ENCODE measurements at places on chromosomes 7 and 10.

GRCh38 chr7:14115701-14116100 lies 126.2 kb upstream of the ETV1 start:
- DNase-seq, result no peak

DNA sequence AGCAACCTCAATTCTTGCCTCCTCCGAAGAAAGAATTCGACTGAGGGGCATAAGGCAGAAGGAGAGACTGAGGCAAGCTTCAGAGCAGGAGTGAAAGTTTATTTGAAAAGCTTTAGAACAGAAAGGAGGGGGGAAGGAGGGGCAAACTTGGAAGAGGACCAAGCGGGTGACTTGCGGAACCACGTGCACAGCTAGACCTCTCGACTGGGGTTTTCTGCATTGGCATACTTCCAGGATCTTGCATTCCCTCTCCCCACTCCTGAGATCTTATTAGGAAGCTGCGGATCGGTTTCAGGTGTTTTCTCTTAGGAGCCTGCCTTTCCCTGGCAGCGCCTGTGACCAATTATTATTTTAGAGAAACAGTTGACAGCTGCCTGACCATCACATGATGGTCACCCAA lies 20.3 kb upstream of the CPXM2 start:
- DNase-seq, result no peak

DNA sequence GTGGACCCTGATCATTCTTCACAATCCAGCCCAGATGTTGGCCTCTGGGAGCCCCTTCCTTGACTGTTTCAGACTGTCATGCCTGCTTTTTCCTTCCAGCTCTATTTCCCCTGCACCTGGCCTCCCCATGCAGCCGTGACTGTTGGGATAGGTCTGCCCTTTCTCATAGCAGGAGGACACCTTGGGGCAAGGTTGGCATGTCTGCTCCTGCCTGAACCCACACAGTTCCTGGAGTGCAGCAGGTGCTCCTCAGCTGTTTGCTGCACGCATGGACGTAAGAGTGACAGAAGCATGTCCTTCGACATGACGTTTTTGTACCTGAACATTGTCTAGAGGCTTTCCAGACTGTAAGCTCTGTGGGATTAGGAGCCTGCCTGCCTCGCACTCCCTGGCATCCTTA lies 24.0 kb downstream of the POR start:
- no peak for DNase-seq

GRCh38 chr7:101826081-101826835 lies 8.8 kb downstream of the CUX1 start:
- DNase-seq, result no peak

DNA sequence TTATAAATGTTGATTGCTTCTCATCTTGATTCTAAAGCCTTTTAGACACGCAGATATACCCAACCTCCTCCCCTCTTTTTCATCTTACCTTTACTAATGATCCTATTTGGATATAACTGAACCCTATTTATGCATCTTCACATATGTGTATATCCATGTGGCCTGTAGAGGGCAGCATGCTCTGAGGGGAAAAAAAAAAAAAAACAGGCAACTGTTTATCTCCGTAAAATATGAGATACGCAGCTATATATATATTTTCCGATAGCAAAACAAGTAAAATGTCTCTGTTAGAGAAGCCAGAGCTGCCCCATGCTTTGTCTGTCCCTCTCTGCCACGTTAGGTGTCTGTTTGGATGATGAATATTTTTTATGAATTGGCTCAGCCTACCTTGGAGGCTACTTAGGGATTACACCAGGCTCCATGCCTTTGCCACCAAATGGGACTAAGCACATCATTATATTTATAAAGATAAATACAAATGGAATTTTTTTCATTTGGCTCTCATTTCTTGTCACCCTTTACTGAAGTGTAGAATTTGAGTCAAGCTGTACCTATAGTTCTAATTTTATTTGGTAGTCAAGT lies 174.8 kb upstream of the FZD1 start:
- DNase-seq, result no peak

DNA sequence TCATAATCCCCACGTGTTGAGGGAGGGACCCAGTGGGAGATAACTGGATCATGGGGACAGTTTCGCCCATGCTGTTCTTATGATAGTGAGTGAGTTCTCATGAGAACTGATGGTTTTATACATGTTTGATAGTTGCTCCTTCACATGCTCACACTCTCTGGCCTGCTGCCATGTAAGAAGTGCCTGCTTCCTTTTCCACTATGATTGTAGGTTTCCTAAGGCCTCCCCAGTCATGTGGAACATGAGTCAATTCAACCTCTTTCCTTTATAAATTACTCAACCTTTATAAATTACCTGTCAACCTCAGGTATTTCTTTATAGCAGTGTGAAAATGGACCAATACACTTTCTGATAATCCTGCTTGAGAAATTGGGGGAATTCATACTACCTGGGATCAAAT lies 80.2 kb downstream of the ZNF37A start:
- no peak for DNase-seq

DNA sequence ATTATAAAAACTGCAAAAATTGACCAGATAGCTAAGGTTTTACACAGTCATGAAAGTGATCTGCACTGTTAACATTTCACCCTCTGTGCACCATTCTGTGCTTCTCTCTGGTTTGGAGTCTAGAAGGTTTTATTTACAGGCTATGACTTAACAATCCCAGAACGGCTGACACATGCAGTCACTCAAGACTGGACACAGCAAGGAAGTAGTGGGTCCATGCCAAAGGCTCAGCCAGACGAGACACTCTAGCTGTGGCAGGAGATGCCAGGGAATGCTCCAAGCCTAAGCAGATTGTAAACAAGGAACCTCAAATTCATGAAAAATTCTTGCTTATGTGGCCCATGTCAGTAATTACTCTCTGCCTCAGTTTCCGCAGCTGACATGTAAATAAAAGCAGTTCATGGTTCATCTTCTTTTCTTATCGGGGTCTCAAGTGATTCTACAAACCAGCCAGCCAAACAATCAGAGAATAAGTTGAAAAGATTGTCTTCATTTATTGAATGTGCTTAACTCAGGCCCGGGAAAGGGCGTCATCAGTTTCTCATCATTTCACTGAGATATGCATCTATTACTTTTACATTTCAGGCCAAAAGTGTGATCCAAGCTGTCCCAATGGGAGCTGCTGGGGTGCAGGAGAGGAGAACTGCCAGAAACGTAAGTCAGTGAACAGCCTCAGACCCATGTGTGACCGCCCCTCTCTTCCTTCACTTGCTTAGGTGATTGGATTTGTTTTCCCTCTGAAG lies 132.1 kb downstream of the EGFR start:
- DNase-seq, result no peak

DNA sequence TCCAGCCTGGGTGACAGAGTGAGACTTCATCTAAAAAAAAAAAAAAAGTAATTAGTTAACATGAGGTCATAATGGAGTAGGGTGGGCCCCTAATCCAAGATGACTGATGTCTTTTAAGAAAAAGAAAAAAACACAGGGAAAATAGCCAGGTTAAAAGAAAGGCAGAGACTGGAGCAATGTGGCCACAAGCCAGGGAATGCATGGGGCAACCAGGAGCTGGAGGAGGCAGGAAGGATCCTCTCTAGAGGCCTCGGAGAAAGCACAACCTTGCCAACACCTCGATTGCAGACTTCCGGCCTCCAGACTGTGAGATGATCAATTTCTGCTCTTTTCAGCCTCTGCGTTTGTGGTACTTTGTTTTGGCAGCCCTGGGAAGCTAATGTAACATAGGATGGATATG lies 121.5 kb downstream of the ITIH5 start:
- no peak for DNase-seq

- DNase-seq, result no peak
Observed at GRCh38 chr10:93384006-93384405, 98.1 kb downstream of the MYOF start.

DNA sequence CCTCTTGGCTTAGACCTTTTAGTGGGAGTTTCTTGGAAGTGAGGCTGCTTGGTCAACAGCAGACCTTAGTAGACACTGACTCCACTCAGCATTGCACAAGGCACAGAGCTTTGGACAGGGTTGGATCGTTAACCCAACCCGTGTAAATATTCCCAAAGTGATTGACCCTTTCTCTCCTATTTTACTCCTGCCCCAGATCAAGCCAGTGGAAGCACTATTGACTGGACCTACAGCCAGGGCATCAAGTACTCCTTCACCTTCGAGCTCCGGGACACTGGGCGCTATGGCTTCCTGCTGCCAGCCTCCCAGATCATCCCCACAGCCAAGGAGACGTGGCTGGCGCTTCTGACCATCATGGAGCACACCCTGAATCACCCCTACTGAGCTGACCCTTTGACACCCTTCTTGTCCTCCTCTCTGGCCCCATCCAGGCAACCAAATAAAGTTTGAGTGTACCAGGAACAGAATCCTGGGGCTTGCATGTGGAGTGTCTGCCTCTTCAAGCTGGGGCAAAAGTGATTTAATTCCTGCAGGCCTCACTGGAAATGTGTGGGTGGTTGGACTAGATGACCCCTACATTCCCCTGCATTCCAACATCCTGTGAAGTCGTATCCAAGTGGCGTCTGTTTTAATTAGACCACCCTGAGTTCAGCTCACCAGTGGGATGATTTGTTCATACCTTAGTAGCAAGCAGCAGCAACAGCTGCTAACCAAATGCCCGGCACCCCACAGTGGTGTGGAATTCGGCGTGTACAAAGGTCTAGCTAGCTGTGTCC lies 7.5 kb downstream of the CPA1 start:
- no peak for DNase-seq

DNA sequence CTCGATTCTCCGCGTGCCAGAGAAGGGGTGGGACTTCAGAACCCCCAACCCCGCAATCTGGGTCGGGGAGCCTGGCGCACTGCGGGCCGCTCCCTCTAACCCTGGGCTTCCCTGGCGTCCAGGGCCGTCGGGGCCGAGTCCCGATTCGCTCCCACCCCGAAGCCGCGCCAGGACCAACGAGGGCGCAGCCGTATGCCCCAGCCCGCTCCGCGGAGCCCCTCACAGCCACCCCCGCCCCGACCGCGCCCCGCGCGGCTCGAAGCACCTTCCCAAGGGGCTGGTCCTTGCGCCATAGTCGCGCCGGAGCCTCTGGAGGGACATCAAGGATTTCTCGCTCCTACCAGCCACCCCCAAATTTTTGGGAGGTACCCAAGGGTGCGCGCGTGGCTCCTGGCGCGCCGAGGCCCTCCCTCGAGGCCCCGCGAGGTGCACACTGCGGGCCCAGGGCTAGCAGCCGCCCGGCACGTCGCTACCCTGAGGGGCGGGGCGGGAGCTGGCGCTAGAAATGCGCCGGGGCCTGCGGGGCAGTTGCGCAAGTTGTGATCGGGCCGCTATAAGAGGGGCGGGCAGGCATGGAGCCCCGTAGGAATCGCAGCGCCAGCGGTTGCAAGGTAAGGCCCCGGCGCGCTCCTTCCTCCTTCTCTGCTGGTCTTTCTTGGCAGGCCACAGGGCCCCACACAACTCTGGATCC lies at the start of gene LEP:
LEP (plus strand) TSS at position 583 of the 691 bp plus-strand sequence. CDS start 10,741 bp downstream, outside the sequence.
- no peak for DNase-seq

- no peak for DNase-seq
Observed at GRCh38 chr10:46525177-46525823, 31.2 kb downstream of the GPRIN2 start.

DNA sequence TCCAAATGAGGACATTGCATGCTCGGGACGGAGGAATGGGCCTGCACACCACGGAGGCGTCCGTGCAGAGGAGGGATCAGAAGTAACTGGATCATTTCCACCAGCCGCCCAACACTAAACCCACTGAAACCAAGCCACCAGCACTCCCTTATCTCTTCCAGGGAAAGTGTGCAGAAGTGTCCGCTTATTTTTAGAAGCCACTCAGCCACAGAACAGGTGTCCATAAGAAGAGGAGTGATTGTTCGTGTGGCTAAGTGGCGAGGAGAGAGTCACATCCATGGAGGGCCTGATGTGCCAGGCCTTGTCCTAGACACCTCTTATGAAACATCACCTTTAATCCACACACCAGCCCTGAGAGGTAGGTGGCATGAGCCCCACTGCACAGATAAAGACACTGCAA lies 407.9 kb upstream of the NPVF start:
- no peak for DNase-seq

DNA sequence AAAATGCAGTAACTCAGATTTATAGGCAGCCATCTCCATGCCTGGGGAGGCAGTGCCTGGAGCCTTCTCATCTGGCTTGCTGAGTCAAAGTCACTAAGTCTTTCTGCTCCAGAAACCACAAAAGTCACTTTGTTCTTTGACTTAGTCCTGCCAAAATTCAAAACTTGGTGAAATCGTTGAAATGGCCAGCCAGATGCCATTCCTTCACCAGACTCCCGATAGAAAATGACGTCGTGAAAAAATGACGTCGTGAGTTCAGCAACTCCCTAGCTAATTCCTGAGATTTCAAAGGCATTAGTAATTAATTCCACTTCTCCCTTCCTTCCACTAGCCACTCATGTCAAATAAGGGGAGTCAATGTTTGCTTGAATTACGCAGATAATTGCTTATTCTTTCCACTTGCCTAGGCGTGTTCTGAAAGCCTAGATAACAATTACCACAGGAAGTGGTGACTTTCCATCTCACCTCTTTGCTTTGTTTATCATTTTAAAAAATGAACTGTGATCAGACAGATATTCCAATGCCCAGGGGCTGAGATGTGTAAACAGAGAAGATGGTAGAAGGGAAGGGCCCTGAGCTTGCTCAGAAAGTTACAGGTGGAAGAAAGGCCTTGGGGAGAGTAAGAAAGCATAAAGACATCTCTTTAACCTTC lies 48.5 kb upstream of the OSBPL3 start:
- no peak for DNase-seq

Measured in esophagus squamous epithelium (tissue), 5 donors.